HCEC 1CT (cell line): ENCODE measurements at places on chromosomes 6 and 20.
A peak's percentile ranks its signal among the peaks of the same experiment; 100 is the strongest.

DNA sequence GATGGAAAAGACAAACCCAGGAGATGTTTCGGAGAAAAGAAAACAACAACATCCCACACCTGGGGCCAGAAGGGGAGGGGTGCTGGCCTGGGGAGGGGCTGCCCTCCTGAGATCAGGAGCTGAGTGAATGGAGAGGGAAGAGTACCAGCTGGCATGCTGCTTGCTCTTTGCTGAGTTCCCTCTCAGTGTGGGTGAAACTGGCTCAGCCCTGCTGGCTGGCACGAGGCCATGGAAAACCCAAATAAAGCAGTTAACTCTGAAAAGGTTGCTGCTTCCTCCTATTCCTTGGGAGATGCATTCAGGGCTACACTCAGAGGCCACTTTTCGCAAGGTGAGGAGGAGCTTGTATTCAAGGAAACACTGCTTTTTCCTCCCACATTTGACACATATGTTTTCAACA is 8.0 kb upstream of the KCNK16 start:
- DNase-seq = no peak

DNA sequence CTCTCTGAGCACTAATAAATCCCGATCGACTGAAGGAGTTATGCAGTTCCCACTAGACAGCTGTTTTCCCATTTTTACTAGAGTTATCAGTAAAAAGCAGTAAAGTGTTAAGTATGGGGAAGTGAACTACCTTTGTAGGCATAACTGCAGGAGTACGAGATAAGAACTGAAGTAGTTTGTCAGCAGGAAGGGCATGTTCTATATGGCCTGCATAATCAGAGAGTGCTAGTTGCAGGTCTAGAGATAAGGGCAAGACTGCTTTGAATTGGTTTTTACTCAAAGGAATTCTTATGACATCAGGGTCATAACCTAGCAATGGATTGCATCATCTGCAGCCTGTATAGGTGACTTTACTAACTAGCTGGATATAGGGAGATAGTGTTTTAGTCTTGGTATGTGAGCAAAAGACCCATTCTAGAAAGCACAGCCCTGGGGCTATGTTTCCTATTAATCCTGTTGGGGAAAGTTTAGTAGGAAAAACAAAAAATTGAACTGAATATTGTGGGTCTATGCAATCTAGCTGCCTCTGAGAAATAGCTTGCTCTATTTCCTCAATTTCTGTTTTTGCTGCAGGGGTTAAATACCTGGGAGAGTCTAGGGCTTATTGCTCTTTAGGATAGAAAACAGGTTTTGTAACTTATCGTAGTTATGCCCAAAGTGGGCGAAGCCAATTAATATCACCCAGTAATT is 22.6 kb upstream of the CRISP1 start:
- DNase-seq = no peak

GRCh38 chr6:137403443-137403842 is 90.8 kb downstream of the OLIG3 start:
- no peak for DNase-seq

GRCh38 chr6:23446469-23446967 is 679.5 kb upstream of the NRSN1 start:
- DNase-seq = peak; percentile 38

DNA sequence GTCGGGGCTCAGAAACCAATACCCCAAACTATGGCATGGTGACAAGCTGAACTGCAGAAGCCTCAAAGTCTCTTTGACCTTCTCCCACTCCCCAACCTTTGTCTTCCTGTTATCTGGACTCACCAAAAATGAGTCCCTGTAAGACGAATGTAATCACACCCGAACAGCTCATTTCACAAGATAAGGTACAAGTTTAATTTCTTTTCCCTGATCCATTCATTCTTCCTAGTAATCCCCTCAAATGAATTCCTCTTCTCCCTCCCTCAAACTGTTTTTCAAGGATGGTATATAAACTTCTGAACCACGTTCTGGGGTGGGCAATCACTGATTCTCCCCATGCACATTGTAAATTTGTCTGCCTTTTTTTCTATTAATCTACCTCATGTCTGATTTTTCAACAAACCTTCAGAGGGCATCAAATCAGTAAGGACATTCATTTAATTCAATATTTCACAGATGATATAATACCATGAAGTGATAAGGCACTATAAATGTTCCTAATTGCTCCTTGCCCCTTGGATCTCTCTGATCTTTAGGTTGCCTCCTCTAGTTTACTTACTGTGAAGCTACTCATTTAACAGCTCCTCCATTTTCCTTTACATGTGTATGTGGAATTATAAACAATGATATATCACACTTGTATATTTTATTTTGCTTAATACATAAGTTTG is 77.2 kb downstream of the OR2B2 start:
- DNase-seq = no peak
